Aortic smooth muscle cell (primary cell): ENCODE measurements at places on chromosomes 11 and 22. TPM values are rescaled to one million over a fixed set of nuclear protein-coding genes. Genes with fewer than 3 reads are reported as not detected.

The GNAZ gene
- 1.8 and 2.8 TPM in 2 replicates for total RNA-seq

The SCN4B gene
- total RNA-seq = not detected in 2 replicates

The CCDC87 gene
- 0.26 and 0.44 TPM in 2 replicates for total RNA-seq

The CDC42BPG gene
- total RNA-seq = 0.25 and 0.26 TPM in 2 replicates

The GGT1 gene
- 0.44 and 0.79 TPM in 2 replicates for total RNA-seq

The CD6 gene
- under 0.01 TPM in 1 of 2 replicates, not detected in the other for total RNA-seq

The PARVA gene
- 25.0 and 36.1 TPM in 2 replicates for total RNA-seq

The DSCAML1 gene
- not detected in 2 replicates for total RNA-seq

The VPREB1 gene
- total RNA-seq = not detected in 2 replicates

The ROBO4 gene
- 1.9 and 3.6 TPM in 2 replicates for total RNA-seq

The CDC42EP2 gene
- total RNA-seq = 7.3 and 12.8 TPM in 2 replicates

The CRYBB2 gene
- not detected in 2 replicates for total RNA-seq

The KCTD17 gene
- total RNA-seq = 22.1 and 30.0 TPM in 2 replicates

The SPTBN2 gene
- total RNA-seq = 1.2 and 3.2 TPM in 2 replicates

The HBB gene
- total RNA-seq = not detected in 2 replicates

The MMP1 gene
- total RNA-seq = 1,928 and 6,091 TPM in 2 replicates

The JOSD1 gene
- total RNA-seq = 66.4 and 66.5 TPM in 2 replicates
